ENCODE measurements at places on chromosomes 7 and 10. TPM values are rescaled to one million over a fixed set of nuclear protein-coding genes. Genes with fewer than 3 reads are reported as not detected.

GRCh38 chr10:66102756-66103155, 823.1 kb upstream of the LRRTM3 start:
- H3K4me3 ChIP-seq: no peak overlapping the region
- H3K27ac ChIP-seq: no peak overlapping the region
- no peaks in the 10 kb centered on the region for H3K4me1 ChIP-seq

GRCh38 chr7:41711283-41712064, 8.6 kb upstream of the INHBA start:
- H3K36me3 ChIP-seq: no peaks in the 10 kb centered on the region
- H3K27ac ChIP-seq: no peak overlapping the region
- no peak for DNase-seq

OR2A12 gene
- polyA plus RNA-seq: 0.04 TPM

DNA sequence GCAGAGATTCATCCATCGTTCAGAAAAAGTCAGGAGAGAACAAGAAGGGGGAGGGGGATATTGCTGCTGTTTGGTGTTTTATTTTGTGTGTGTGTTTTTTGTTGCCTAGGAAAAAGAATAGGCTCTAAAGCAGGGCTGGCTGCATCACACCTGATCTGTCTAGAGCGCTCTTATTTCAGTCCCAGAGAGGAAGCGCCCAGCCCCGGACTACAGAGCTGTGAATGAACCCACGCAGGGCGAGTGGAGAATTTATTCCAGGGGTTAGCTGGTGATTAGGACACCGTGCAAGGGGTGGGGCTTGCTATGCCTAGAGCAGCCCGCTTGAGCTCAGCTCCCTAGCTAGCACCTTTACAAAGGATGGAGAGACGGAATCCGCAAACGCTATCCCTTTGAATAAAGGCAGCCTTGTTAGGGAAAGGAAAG, 621 bp upstream of the FAM13C start:
- peak overlapping the region; percentile 46 for H3K4me3 ChIP-seq
- H3K27ac ChIP-seq: no peak overlapping the region
- H3K4me1 ChIP-seq: peaks cover 4% of the 10 kb centered on the region
- H3K27me3 ChIP-seq: peaks cover 7% of the 10 kb centered on the region
- DNase-seq: peak; percentile 16

DNA sequence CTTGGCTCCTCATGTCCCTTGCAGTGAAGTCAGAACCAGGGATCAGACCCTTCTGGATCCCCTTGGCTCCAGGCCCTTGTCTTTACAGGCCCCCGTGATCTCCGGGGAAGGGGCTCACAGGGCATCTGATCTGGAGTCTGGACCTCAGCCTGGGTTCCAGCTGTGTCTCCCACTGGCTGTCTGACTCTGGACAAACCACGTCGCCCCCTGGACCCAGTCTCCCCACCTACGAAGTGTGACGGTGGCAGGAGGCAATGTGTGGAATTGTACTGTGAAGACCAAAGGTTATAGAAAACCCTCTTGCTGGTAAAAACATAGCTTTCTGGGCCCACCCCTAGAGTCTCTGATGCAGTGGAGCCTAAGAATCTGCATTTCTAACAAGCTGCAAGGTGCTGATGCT, 15.5 kb upstream of the C10orf71 start:
- H3K27ac ChIP-seq: no peak overlapping the region
- H3K27me3 ChIP-seq: peaks cover 9% of the 10 kb centered on the region
- H3K36me3 ChIP-seq: no peaks in the 10 kb centered on the region
- DNase-seq: no peak
- H3K4me1 ChIP-seq: no peaks in the 10 kb centered on the region

GRCh38 chr10:102918817-102919245, 737 bp downstream of the CNNM2 start:
- peak overlapping the region; percentile 83 for H3K4me3 ChIP-seq
- peak overlapping the region; percentile 93 for H3K27ac ChIP-seq
- no peaks in the 10 kb centered on the region for H3K36me3 ChIP-seq
- peaks cover 9% of the 10 kb centered on the region for H3K4me1 ChIP-seq
- peak; percentile 59 for DNase-seq
- no peaks in the 10 kb centered on the region for H3K27me3 ChIP-seq

GRCh38 chr10:115654961-115655360, 561.8 kb downstream of the ATRNL1 start:
- no peak overlapping the region for H3K4me3 ChIP-seq
- H3K27me3 ChIP-seq: no peaks in the 10 kb centered on the region
- H3K27ac ChIP-seq: no peak overlapping the region
- H3K4me1 ChIP-seq: no peaks in the 10 kb centered on the region

DNA sequence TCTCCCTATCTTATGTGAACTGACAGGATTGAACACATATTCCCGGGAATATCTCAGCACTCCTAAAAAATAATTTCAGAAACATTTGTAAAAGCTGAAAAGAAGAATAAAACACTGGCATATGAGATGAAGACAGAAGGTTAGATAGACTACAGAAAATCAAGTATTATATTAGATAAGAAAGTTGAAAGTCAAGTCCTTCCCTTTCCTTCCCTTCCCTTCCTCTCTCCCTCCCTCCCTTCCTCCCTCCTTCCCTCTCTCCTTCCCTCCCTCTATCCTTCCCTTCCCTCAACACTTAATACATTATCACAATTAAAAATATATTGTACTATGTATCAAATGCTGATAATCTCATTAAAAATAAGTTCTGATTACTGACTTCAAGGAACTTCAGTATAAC, 122.5 kb downstream of the CTNNA3 start:
- H3K4me1 ChIP-seq: no peaks in the 10 kb centered on the region
- H3K27ac ChIP-seq: no peak overlapping the region
- H3K4me3 ChIP-seq: no peak overlapping the region
- H3K36me3 ChIP-seq: no peaks in the 10 kb centered on the region
- no peaks in the 10 kb centered on the region for H3K27me3 ChIP-seq

- H3K27ac ChIP-seq: no peak overlapping the region
- DNase-seq: no peak
- no peaks in the 10 kb centered on the region for H3K36me3 ChIP-seq
- no peaks in the 10 kb centered on the region for H3K4me1 ChIP-seq
- no peaks in the 10 kb centered on the region for H3K27me3 ChIP-seq
Observed at GRCh38 chr7:95517870-95518269, 32.1 kb downstream of the ASB4 start.

TRIM4 gene
- polyA plus RNA-seq: 33.2 TPM

GATAD1 gene
- 77.0 TPM for polyA plus RNA-seq

DNA sequence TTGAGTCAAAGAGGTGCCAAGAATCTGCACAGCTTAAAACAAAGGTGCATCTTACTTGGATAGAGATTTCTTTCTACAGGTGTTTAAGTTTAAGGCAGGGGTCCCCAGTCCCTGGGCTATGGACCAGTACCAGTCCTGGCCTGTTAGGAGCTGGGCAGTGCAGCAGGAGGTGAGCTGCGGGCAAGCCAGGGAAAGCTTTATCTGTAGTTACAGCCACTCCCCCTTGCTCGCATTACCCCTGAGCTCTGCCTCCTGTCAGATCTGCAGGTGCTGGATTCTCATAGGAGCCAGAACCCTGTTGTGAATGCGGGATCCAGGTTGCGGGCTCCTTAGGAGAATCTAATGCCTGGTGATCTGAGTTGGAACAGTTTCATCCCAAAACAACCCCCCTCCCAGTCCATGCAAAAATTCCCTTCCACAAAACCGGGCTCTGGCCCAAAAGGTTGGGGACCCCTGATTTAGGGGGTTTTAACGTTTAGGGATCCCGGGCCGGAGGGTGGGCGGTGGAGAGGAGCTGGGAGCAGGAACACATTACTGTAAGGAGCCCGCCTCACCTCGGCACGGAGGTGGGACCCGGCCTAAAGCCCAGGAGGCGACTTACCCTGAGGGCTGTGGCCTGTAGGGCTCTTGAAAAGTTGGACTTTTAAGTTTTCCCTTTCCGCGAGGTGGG, 60.2 kb downstream of the ZNF467 start:
- no peak overlapping the region for H3K4me3 ChIP-seq
- peaks cover 8% of the 10 kb centered on the region for H3K4me1 ChIP-seq
- peaks cover 17% of the 10 kb centered on the region for H3K27me3 ChIP-seq

DNA sequence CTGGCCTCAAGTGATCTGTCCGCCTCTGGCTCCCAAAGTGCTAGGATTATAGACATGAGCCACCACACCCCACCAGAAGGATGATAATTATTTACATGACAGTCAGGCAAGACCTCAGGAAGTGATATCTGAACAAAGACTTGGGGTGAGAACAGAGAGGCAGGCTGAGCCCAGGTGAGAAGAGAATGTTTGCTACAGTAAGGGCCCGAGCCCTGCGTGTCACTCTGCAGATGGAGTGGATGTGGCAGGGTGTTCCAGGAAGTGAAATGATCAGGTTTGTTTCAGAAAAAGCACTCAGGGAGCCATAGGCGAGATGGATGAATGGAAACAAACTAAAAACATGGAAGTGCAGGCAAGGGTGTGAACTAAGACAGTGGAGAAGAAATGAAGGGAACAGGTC, 22.2 kb downstream of the SFMBT2 start:
- H3K36me3 ChIP-seq: no peaks in the 10 kb centered on the region
- H3K27me3 ChIP-seq: no peaks in the 10 kb centered on the region
- DNase-seq: no peak
- no peaks in the 10 kb centered on the region for H3K4me1 ChIP-seq

- no peaks in the 10 kb centered on the region for H3K4me1 ChIP-seq
- DNase-seq: no peak
- H3K27me3 ChIP-seq: no peaks in the 10 kb centered on the region
- no peak overlapping the region for H3K27ac ChIP-seq
- H3K36me3 ChIP-seq: no peaks in the 10 kb centered on the region
- no peak overlapping the region for H3K4me3 ChIP-seq
Observed at GRCh38 chr7:144118341-144118740, 4.6 kb upstream of the OR2A14 start.

DNA sequence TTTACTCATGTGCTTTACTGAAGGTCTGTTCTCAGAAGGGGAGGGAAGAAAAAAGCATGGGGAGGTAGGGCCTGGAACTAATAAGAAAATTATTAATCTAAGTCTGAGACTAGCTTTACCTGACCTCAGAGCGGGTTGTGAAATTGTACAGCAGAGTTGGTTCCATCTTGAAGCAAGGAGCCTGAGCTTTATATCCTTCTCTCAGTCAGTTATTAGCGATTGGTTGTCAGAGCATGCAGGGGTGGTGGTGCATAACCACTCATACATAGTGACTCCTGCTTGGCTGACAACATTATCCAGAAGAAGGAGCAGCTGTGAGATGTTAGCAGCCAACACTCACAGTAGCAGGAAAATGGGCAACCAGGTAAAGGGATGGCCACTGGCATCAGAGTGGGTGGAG, 976.3 kb upstream of the LRRTM3 start:
- no peaks in the 10 kb centered on the region for H3K36me3 ChIP-seq
- no peak overlapping the region for H3K27ac ChIP-seq
- H3K27me3 ChIP-seq: no peaks in the 10 kb centered on the region

DNA sequence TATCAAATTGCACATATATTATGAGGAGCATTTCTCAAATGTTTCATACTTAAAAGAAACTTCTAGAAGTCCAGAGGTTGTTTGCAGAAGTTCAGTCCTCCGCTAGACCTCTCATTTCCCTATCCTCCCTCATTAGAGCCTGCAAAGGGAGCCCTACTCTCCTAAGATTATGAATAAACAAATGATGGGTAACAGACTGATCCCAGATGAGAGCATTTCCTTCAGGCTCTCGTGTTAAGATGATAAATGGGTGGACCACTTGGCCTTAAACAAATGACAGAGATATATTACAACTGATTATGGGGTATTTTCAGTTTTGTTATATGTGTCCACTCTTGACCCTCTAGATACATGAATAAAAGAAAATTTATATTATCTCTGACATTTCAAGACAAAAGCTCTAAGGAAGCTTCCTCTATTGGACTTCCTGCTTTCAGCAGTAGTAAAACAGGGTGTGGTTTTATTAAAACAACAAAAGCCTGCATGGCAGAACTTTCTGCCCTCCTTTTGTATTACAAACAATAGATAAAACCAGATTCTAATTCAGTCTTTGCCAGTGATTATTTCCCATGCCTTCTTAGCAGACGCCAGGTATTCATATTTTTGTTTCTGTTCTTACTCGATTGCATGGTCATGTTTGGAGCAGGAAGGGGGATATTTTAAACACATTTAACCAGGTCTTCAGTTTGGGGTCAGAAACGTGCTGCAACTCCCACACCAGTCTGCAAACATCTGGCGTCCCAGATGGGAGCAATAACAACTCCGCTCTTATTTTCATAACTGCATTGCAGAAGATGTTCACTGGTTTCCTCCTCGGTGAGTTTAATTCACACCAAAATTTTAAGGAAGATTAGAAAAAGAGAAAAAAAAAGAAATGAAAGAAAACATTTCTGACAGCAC, 52.4 kb upstream of the FAM204A start:
- H3K36me3 ChIP-seq: no peaks in the 10 kb centered on the region
- H3K4me1 ChIP-seq: no peaks in the 10 kb centered on the region
- DNase-seq: no peak
- peaks cover 6% of the 10 kb centered on the region for H3K27me3 ChIP-seq

- peaks cover 14% of the 10 kb centered on the region for H3K4me1 ChIP-seq
- peaks cover 31% of the 10 kb centered on the region for H3K27me3 ChIP-seq
- peak overlapping the region; percentile 25 for H3K27ac ChIP-seq
- H3K36me3 ChIP-seq: no peaks in the 10 kb centered on the region
Observed at GRCh38 chr7:116524221-116524608, 621 bp upstream of the CAV1 start.

GRCh38 chr7:27593226-27593625, 69.5 kb downstream of the HIBADH start:
- no peaks in the 10 kb centered on the region for H3K27me3 ChIP-seq
- no peak overlapping the region for H3K27ac ChIP-seq
- no peak overlapping the region for H3K4me3 ChIP-seq
- peaks cover 2% of the 10 kb centered on the region for H3K36me3 ChIP-seq

- H3K4me1 ChIP-seq: peaks cover 2% of the 10 kb centered on the region
- peak; percentile 5 for DNase-seq
- no peak overlapping the region for H3K27ac ChIP-seq
- no peaks in the 10 kb centered on the region for H3K36me3 ChIP-seq
Observed at GRCh38 chr7:49775065-49775948, 1.9 kb downstream of the VWC2 start.

CDK1 gene
- polyA plus RNA-seq: 40.0 TPM

GRCh38 chr7:117082647-117083046, 129.3 kb downstream of the ST7 start:
- peaks cover 2% of the 10 kb centered on the region for H3K4me1 ChIP-seq
- no peaks in the 10 kb centered on the region for H3K27me3 ChIP-seq
- H3K27ac ChIP-seq: no peak overlapping the region
- no peak for DNase-seq
- no peaks in the 10 kb centered on the region for H3K36me3 ChIP-seq
- no peak overlapping the region for H3K4me3 ChIP-seq

NOLC1 gene
- 68.3 TPM for polyA plus RNA-seq

DNA sequence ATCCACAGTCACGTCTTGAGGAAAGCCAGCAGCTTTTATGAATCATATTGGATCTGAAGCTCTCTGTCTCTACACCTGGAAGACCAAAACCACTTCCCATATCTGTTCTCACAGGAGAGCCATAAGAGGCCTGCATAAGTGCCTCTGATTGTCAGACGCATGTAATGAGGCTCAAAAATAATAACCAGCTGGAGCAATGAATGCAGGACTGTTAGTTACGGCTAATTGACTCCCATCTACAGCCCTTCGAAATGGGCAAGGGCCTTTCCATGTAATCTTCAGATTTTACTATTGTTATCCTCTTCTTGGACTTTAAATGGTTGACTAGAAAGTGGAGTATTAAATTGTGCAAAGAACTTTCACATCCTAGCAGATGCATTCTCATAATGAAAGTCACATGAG, 4.4 kb upstream of the SEMA3C start:
- H3K36me3 ChIP-seq: no peaks in the 10 kb centered on the region
- no peak overlapping the region for H3K4me3 ChIP-seq
- H3K27ac ChIP-seq: peak overlapping the region; percentile 55
- H3K4me1 ChIP-seq: peaks cover 21% of the 10 kb centered on the region
- no peaks in the 10 kb centered on the region for H3K27me3 ChIP-seq
- no peak for DNase-seq

GRCh38 chr7:154909241-154910105, 93.5 kb downstream of the PAXIP1 start:
- H3K36me3 ChIP-seq: no peaks in the 10 kb centered on the region
- no peak for DNase-seq
- peaks cover 7% of the 10 kb centered on the region for H3K27me3 ChIP-seq
- H3K27ac ChIP-seq: no peak overlapping the region
- H3K4me1 ChIP-seq: no peaks in the 10 kb centered on the region

Data from large intestine (tissue), 12 donors.